Mammary epithelial cell (primary cell): ENCODE measurements at places on chromosomes 7 and 10.
A peak's percentile ranks its signal among the peaks of the same experiment; 100 is the strongest.

- peak; percentile 19 for DNase-seq
These were observed 70.7 kb downstream of the CABCOCO1 start for GRCh38 chr10:61733358-61733940.

GRCh38 chr7:132286836-132287235 is 289.4 kb downstream of the PLXNA4 start:
- DNase-seq = no peak

- no peak for DNase-seq
These were observed 35.0 kb upstream of the MET start for GRCh38 chr7:116636997-116637396.

GRCh38 chr7:70178787-70179186 is 580.5 kb downstream of the AUTS2 start:
- peak; percentile 14 for DNase-seq

- peak; percentile 88 for DNase-seq
These were observed 56.3 kb downstream of the ASB13 start for GRCh38 chr10:5609952-5610616.
